ENCODE measurements at places on chromosomes 4 and X. TPM values are rescaled to one million over a fixed set of nuclear protein-coding genes. Genes with fewer than 3 reads are reported as not detected.

The SYTL5 gene
- 10.1 TPM for total RNA-seq

The PRICKLE3 gene
- 0.69 TPM for total RNA-seq

The OPN1MW gene
- total RNA-seq = not detected

The NEUROG2 gene
- total RNA-seq = 1.6 TPM

The GAGE1 gene
- total RNA-seq = not detected

The DUSP9 gene
- total RNA-seq = 2.8 TPM

The PABPC1L2B gene
- total RNA-seq = 0.92 TPM

The NUP62CL gene
- 4.4 TPM for total RNA-seq

The NLGN4X gene
- total RNA-seq = 71.3 TPM

The PTCHD1 gene
- total RNA-seq = 11.5 TPM

The FAM9B gene
- not detected for total RNA-seq

The KIT gene
- 42.0 TPM for total RNA-seq

The MAGEB2 gene
- total RNA-seq = not detected

Measured in diencephalon (tissue), 1 donor.